ENCODE measurements at places on chromosomes 4 and X.
A peak's percentile ranks its signal among the peaks of the same experiment; 100 is the strongest.

GRCh38 chr4:139025841-139026240 lies 10.3 kb downstream of the NOCT start:
- no peak for DNase-seq

- DNase-seq = no peak
Measured at GRCh38 chr4:53150631-53151488, 215.0 kb downstream of the SCFD2 start.

- DNase-seq = no peak
Measured at GRCh38 chr4:165927366-165927765, 54.3 kb downstream of the TLL1 start.

- DNase-seq = no peak
Measured at GRCh38 chrX:16593801-16594200, 56.2 kb upstream of the S100G start.

GRCh38 chr4:99790796-99791617 lies 25.6 kb upstream of the DAPP1 start:
- no peak for DNase-seq

- no peak for DNase-seq
Measured at GRCh38 chr4:620851-621261, 4.5 kb upstream of the PDE6B start.

DNA sequence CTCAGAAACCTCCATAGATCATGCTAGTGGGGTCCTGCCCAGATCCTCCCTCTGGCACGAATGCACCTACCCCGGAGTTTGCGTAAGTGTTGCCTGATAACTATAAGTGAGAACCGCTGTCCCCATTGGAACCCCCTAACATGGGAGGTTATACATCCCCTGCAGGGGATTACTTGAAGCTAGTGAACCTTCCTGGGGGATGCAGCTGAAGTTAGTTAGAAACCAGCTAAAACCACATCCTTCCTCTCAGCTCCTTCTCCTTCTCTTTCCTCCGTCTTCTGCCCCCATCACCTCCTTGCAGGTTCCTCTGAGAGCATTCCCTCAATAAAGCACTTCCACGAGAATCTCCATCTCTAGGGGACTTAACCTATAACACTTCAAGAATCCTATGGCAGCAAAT lies 95.0 kb downstream of the ZNF827 start:
- no peak for DNase-seq

DNA sequence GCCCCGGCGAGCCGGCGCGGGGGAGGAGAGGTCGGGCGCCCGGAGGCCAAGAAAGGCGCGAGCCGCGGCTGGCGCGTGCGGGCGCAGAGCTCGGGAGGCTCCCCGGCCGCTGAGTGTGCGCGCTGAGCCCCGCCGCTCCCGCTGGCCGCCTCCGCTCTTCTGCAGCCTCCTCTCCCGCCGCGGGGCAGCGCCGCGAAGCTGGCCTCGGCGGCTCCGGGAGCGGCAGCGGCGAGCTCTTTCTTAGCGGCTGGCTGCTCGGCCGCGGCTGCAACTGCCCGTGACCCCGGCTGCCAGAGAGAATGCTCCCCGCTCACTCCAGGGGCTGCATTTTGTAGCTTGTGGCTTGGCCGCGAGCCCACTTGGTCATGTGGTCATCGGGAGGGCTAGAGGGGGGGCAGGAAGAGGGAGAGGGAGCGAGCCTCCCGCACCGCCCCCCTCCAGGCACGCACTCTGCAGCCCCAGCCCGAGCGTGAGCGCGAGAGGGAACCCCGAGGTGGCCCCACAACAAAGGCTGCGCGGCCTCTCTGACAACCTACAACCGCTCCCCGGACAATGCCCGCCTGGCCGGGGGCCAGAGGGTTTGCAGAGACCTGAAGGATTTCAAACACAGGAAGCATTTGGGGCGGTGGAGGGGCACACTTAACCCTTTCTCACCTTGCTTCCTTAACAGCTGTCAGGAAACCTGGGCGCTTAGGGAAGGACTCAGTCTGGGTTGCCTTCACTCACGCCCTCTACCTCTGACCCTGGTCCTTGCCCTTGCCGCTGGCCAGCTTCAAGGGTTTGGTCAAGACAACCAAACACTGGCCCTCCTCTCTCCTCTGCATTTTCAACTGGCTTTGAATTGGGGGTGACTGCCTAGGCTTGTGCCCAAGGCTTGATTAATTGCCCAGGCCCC lies at the start of gene APLN:
TSS of gene APLN (minus strand) at position 305 of the 895 bp plus-strand sequence. CDS start 326 bp downstream, outside the sequence.
- DNase-seq = no peak

DNA sequence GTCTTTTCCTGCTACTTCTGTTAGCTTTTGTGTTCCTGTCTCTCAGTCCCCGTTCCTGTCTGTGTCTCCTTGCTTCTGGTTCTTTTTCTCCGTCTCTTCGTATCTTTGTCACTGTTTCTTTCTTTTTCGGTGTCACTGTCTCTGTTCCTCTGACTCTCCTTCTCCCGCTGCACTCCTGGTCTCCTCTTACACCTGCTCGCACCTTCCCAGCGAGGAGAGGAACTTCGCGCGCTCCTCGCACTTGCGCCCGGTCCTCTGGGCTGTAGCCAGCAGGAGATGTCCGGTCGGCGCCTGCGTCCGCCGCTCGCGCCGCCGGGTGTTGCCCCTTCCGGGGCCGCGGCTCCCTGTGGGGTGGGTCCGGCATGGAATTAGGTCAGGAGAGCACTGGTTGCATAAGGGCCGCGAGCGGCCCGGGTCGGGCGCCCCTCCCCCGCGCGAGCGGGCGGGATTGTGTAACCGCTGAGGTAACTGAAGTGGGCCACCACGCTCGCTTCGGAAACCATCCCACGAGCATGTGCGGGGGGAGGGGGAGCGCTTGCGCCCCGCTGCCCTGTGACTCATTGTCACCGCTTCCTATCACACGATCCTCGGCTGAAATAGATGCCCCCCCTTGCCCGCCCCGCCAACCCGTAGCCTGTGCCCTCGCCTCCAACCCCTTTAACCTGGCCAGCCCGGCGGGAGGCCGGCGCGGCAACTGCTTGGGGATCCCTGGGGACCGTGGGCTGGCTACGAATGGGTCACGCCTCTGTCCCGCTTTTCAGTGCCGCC lies 1.6 kb downstream of the LONRF3 start:
- DNase-seq = peak; percentile 42

GRCh38 chr4:110489901-110490508 lies 14.1 kb downstream of the ENPEP start:
- DNase-seq = no peak

GRCh38 chr4:1519787-1520661 lies 113.8 kb upstream of the NKX1-1 start:
- DNase-seq = no peak

DNA sequence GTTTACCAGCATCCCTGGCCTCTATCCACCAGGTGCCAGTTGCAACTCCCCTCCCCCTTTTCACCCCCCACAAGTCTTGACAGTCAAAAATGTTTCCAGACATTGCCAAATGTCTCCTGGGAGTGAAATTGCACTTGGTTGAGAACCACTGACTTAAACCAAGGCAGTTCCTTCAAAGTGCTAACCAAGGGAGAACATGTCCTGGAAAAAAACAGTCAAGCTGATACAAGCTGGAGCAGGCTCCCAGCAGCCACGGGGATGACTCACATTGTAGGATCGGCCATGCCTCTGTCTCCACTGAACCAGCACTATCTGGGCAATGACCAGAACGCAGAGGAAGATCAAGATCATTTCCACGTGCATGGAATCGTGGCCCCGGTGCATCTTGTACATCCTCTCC lies 11.4 kb downstream of the RNF175 start:
- no peak for DNase-seq
